ENCODE measurements at places on chromosomes 7 and 10.

GRCh38 chr7:127938588-127938987 lies 92.6 kb downstream of the LRRC4 start:
- no peak for DNase-seq

- DNase-seq, result no peak
Observed at GRCh38 chr7:12729112-12729511, 41.7 kb downstream of the ARL4A start.

- no peak for DNase-seq
Observed at GRCh38 chr7:88686468-88687229, 72.9 kb upstream of the ZNF804B start.

- peak; percentile 15 for DNase-seq
Observed at GRCh38 chr7:106866298-106867281, 1.5 kb downstream of the PIK3CG start.

- DNase-seq, result no peak
Observed at GRCh38 chr7:40419806-40420205, 285.0 kb downstream of the SUGCT start.

DNA sequence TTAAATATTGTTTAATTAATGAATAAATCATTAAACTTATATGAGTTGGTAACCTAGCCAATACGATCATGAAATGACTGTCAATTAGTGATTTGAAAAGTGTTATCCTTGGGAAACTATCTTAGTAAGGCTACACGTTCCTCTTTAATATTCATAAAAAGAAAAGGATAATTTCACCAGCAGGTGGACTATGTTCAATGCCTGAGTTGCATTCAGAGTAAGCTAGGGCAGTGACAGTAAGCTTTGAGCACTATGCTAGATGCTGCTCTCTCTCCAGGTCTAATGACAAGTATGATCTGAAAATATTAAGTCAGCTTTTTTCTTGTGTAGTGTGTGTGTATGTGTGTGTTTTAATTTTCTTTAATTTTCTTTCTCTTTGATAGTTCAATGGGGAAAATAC lies 486.3 kb upstream of the PCDH15 start:
- DNase-seq, result no peak

- no peak for DNase-seq
Observed at GRCh38 chr10:29186221-29186620, 102.6 kb upstream of the LYZL1 start.

GRCh38 chr7:91383053-91383904 lies 119.0 kb downstream of the FZD1 start:
- no peak for DNase-seq
